ENCODE measurements at places on chromosomes 6 and 20.
A peak's percentile ranks its signal among the peaks of the same experiment; 100 is the strongest.

- peak; percentile 77 for DNase-seq
Observed at GRCh38 chr6:1018041-1018440, 293.9 kb upstream of the FOXQ1 start.

- no peak for DNase-seq
Observed at GRCh38 chr6:141969201-141969600, 163.5 kb upstream of the GJE1 start.

DNA sequence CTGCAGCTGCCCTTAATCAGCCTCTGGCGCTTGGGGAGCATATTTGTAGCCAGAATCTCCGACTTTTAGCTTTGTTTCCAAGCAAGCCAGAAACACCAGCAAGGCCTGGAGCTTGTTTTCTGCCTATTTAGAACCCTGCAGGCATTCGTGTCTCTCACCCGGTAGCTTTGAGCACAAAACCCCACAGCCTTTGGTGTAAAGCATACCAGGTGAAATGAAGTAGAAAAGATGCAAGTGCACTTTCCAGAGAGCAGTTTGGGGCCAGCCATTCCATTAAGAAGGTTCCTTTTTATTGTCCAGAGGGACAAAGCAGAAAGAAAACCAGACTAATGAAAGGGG lies 736 bp downstream of the FAM217B start:
- no peak for DNase-seq

- DNase-seq, result no peak
Observed at GRCh38 chr20:64077876-64078551, 1.3 kb downstream of the RGS19 start.

GRCh38 chr6:64672131-64672530 lies 1034.9 kb downstream of the EYS start:
- DNase-seq, result no peak

DNA sequence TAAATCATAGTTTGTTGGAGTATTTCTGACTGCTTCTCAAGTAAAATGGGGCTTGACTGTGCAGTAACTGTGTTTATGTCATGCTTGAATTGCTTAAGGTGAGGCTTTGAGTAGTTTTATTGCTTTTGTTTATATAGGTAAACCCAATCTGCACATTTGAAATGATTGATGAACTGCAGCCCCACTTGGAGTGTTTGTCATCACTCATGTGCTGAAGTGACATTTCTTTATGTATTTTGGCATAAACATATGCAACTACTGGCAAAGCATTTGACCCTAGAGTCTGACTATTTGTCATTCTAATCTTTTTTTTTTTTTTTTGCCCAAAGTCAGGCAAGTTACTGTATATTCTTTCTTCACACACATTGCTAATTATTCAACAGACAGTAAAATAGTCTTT lies 491.4 kb upstream of the POU3F2 start:
- no peak for DNase-seq

- no peak for DNase-seq
Observed at GRCh38 chr6:137320271-137320670, 101.1 kb upstream of the IFNGR1 start.

DNA sequence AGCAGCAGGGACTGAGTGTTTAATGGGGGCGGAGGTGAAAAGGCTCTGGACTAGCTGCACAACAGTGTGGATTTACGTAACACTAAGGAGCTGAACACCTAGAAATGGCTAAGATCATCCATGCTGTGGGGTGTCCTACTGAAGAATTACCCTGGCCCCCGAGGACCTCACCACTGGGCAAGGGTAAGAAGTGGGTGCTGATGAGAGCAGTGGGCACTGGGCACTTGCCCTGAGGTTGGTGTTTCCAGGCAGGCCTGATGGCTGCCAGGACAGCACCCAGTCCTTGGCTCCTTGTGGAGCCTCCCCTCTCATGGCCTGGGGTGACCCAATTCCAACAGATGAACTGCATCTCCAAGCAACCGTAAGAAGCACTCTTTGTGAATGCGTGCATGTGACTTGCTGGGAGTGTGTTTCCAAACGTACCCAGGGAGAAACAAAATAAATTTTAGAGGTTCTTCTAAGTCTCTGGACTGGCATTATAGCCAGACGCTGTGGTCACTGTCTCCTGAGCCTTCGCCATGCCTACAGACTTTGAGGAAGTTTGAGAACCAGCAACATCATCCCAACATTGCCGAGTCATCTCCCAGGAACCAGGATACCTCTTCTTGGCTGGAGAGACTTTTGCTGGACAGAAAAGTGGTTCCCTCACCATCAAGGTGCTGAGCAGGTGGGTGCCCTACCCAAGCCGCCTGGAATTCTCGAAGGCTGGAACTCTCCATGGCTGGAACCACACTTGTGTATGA lies 245.9 kb downstream of the ERMARD start:
- DNase-seq, result no peak

DNA sequence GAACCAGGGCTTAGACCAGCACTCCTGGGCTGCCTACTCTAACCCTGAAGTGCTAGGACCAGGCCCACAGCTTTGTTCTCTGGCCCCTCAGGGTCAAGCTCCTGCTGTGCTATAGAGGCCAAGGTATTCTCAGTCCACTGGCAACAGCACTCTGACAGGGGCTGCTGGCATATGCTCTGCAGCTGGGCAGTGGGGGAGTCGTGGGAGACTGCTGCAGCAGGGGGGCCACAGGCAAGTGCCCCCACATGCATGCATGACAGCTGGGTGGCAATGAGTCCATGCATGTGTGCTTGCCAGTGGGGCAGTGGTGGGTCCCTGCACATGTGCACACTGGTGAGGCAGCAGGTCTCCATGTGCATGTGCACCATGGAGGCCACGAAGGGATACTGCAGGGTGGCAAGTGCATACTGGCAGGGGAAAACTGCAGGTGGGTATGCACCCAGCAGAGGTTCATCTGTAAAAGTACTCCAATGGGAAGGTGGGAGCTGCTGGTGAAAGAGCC lies 364.9 kb upstream of the IRAK1BP1 start:
- DNase-seq, result no peak

- DNase-seq, result no peak
Observed at GRCh38 chr6:157541618-157542413, 160.8 kb downstream of the ZDHHC14 start.

GRCh38 chr6:132456700-132457143 lies 55.4 kb upstream of the MOXD1 start:
- DNase-seq, result no peak

GRCh38 chr6:112480553-112480952 lies 133.4 kb downstream of the RFPL4B start:
- no peak for DNase-seq

DNA sequence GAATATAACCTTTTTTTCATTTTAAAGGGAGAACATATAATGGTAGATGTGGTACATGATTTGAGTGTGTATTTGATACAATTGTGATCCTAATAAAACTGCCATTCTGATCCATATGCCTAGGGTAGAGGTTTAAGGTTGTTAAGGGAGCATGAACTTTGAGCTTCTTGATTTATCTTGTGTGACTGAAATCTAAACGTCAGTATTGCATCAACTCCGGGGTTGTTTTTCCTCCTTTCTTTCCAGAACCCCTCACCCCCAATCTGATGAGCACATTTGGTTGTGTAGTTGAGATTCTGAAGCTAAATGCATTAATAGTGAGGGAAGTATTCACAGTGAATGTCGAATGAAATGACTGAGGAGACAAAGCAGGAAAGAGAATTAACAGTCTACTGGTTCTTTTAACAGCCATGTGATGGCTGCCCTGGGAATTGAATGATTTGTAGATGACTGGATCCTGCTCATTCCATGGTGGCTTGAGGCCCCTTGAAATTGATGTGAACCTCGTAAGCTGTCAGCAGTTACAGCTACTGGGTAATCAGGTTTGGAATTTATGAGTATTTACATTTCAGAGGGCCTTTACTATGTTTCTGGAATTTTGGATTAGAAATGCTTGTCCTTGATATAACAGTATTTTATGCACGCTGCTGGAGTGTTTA lies 44.8 kb downstream of the FARS2 start:
- DNase-seq, result no peak

DNA sequence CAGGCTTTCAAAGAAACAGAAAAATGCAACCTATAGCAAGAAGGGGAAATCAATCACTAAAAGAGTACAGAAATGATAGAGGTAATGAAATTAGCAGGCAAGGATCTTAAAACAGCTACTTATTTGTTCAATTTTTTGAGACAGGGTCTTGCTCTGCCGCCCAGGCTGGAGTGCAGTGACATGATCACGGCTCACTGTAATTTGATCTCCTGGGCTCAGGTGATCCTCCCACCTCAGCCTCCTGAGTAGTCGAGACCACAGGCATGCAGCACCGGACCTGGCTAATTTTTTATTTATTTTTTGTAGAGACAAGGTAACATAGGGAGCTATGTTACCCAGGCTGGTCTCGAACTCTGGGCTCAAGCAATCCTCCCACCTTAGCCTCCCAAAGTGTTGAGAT lies 21.6 kb downstream of the TFB1M start:
- DNase-seq, result no peak

DNA sequence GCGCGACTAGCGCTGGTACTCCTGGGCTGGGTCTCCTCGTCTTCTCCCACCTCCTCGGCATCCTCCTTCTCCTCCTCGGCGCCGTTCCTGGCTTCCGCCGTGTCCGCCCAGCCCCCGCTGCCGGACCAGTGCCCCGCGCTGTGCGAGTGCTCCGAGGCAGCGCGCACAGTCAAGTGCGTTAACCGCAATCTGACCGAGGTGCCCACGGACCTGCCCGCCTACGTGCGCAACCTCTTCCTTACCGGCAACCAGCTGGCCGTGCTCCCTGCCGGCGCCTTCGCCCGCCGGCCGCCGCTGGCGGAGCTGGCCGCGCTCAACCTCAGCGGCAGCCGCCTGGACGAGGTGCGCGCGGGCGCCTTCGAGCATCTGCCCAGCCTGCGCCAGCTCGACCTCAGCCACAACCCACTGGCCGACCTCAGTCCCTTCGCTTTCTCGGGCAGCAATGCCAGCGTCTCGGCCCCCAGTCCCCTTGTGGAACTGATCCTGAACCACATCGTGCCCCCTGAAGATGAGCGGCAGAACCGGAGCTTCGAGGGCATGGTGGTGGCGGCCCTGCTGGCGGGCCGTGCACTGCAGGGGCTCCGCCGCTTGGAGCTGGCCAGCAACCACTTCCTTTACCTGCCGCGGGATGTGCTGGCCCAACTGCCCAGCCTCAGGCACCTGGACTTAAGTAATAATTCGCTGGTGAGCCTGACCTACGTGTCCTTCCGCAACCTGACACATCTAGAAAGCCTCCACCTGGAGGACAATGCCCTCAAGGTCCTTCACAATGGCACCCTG lies 1.6 kb downstream of the TPBG start:
- DNase-seq, result no peak

GRCh38 chr6:149082320-149082719 lies 235.2 kb upstream of the TAB2 start:
- peak; percentile 51 for DNase-seq

- DNase-seq, result no peak
Observed at GRCh38 chr20:1666802-1667201, 9.2 kb upstream of the SIRPG start.

DNA sequence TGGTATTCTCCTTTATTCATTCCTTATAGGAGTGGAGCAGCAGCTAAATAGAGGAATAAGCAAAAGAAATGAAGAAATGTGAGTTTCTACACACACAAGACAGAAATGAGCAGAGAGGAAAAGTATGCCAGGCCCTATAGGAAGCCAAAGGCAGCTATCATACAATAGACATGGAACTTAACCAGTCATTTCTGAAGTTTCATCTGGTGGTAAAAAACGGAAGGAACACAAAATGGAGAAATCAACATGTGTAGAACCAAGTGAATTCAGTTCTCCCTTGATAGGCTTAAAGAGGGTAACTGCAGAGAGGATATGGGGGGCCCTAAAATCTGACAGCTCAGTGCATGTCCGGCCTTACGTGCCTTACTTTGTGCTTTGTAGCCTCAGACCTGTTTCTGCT lies 44.6 kb downstream of the TSBP1 start:
- DNase-seq, result no peak

- no peak for DNase-seq
Observed at GRCh38 chr6:83860359-83860755, 868 bp downstream of the CYB5R4 start.

DNA sequence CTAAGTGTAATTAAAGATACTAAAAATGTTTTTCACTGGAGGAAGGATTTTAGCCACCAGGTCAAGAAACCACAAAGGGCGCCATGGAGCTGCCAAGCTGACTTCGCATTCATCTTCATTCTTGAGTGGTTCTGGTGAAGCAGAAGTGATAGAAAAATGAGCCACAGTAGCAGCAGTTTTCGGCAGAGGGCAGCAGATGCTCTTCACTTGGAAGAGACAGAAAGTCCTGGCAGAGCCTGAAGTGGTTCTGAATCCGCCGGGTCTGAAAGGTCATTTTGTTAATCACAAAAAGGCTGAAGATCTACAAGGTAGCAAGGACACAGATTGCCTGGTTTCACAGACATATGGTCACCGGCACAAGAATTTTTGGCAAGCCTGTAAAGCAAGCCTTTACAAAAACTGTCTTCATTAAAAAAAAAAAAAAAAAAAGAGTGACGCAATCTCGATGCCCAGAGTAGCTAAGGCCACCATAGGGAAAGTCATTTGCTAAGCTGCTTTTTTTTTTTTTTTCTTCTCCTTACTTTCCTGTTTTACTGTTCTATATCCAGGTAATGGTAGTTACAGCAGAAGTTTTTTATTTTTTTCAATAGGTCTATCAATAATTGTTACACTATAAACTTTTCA lies 345.1 kb upstream of the AGPAT4 start:
- DNase-seq, result peak; percentile 37

GRCh38 chr20:52959125-52959524 lies 13.0 kb upstream of the TSHZ2 start:
- no peak for DNase-seq

GRCh38 chr6:81172056-81172740 lies 580.3 kb downstream of the TENT5A start:
- DNase-seq, result peak; percentile 9

DNA sequence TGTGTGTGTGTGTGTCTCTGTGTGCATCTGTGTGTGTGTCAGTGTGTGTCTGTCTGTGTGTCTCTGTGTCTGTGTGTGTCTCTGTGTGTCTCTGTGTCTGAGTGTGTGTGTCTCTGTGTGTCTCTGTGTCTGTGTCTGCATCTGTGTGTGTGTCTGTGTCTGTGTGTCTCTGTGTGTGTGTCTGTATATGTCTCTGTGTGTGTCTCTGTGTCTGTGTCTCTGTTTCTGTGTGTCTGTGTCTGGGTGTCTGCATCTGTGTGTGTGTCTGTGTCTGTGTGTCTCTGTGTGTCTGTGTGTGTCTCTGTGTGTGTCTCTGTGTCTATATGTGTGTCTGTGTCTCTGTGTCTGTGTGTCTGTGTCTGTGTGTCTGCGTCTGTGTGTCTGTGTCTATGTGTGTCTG lies 207.8 kb downstream of the TAF4 start:
- no peak for DNase-seq

DNA sequence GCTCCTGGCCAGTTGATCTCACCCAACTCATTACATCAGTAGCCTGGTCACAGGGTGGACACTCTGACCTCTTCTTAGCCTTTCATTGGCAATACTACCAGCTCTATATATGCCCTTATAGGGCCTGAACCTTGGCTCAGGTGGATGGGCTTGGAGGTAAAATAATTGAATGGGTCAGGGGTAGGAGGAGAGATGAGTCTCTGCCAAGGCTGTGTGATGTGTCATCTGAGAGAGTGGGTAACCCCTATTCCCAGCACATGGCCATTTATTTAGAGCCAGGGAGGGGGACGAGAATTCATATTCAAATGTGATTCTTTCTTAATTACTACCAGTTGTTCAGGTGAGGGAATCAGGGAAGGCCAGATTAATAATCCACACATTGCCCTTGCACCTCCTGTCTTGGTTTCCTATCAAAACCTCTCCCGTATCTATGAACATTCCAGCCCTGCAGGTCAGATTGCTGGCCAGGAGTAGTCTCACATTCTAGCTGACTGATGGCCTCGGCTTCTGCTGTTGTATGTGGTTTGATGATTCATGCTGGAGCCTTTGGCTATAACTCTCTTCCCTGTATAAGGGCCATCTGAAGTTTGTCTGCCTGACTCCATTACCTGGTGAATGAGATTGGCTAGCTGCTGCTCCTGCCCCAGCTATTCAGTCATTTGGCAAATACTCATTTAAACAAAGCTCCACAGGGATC lies 13.4 kb downstream of the C20orf173 start:
- peak; percentile 33 for DNase-seq

Measured in HFF-Myc (cell line).